ENCODE measurements at places on chromosomes 1 and 21.

GRCh38 chr1:1348420-1349255 is 580 bp downstream of the DVL1 start:
- peak; percentile 14 for DNase-seq

GRCh38 chr1:22363403-22364325 is 88.0 kb upstream of the ZBTB40 start:
- no peak for DNase-seq

DNA sequence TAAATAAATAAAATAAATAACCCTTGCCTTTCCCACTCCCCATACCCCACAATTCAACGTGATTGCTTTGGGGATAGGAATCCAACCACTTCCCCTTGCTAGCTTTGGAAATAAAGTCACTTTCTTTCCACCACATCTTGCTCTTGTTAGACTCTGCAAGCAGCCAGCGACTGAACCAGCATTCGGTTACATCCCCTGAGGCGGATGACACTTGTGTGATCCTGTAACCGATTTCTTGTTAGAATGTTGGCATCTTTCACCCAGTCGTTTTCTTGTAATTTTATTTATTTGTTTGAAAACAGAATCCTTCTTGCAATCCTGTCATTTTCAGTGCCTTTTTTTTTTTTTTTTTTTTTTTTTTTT is 1.6 kb upstream of the IFNGR2 start:
- DNase-seq, result no peak

DNA sequence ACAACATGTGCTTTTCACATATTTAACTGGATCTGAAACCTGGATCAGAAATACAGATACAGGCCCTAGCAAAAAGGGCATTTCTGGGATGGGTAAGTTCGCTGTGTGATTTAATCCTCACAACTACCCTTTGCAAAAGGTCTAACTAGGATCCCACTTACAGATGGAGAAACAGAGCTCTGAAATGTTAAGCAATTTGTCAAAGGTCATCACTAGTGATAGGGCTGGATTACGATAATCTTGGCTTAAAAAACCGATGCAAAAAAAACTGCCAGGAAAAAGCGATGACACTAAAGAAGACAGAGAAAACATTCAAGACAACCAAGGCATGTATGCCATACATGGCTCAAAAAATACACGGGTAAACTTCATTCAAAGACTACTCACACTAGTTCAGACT is 29.9 kb downstream of the AHCTF1 start:
- no peak for DNase-seq

GRCh38 chr1:22556391-22557104 is 6.7 kb upstream of the EPHA8 start:
- no peak for DNase-seq

- DNase-seq, result no peak
These were observed at the start of gene TNFAIP8L2 for GRCh38 chr1:151156515-151156819. Gene TNFAIP8L2, plus strand, starts transcription at chr1:151156649. Its CDS starts 2,049 bp downstream, at chr1:151158698.

DNA sequence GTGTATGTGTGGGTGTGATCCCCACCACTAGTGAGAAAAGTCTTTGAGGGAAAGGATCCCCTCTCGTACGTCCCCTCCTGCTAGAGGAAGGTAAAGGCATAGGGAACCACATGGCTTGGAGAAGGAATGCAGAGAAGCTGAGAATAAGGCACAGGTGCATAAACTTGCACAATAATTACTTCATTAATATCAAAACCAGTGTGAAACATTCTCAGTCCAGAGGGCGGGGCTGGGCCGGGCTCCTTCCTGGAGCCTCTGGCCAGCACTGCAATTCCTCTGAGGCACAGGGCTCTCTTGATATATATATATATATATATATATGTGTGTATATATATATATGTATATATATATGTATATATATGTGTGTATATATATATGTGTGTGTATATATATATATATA is 162.6 kb downstream of the TSEN15 start:
- DNase-seq, result no peak

DNA sequence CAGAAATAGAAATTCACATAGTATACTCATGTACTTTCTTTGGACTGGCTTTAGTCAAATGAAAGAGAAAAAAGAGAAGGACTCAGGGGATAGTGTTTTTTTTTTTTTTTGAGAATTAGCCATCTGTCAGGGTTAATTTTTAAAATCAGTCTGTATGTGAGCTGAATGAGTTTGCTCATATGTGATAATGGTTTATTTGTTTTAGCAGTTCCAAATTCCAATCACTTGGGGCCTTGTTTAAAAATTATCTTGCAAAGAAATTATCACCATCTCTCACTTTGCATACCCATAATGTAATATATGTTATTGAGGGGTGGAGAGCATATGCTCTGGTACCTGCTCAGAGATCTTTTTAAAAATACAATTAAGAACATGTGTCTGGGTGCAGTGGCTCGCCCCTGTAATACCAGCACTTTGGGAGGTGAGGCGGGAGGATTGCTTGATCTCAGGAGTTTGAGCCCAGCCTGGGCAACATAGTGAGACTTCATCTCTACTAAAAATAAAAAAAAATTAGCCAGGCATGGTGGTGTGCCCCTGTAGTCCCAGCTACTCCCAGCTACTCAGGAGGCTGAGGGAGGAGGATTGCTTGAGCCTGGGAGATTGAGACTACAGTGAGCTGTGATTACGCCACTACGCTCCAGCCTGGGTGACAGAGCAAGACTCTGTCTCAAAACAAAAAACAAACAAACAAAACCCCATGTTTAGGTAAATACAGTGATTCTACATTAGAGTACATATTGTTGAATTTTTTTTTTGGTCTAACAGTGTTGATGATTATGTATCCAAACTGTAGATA is 19.7 kb downstream of the GNAI3 start:
- DNase-seq, result no peak

GRCh38 chr21:38945545-38946245 is 140.0 kb downstream of the ETS2 start:
- DNase-seq, result peak; percentile 52

DNA sequence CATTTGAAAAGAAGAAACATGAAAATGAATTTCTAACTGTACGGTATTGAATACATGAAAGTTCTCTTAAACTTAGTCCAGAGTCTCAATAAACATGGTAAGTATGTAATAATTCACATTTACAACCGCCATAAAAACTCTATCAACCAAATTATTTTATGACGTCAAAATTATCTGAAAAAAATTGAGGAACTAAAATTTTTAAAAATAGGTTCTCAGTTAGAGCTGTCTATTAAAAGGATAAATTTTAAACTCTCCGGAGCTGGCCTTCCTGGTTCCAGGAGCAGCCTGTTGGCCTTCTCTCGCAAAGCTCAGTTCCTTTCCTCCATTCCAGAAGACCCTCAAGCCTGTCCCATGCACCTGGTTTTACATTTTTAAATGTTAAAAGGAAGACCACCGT is 18.7 kb upstream of the ETS2 start:
- DNase-seq, result no peak

DNA sequence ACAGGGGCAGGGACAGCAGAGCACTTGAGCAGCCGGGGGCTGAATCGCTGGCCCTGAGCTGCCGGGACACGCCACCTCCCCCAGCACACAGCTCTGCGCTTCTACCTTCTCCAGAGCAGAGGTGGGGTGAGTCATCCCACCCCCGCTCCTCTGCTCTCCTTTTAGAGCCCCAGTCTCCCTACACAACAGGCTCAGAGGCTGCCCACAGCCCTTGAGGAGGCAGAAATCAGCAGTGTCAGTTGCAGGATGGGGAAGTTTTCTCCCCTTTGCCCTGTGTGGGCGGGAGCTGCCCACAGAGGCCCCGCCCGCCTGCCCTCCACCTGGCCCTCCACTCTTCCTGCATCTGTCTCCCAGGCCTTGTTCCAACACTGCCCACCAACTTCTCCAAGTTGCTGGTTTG is 94.6 kb downstream of the STUM start:
- DNase-seq, result no peak
